K562 (cell line): ENCODE measurements at places on chromosomes 5 and 9.

- no peak for DNase-seq
Observed at GRCh38 chr9:90600029-90600428, 42.6 kb downstream of the DIRAS2 start.

DNA sequence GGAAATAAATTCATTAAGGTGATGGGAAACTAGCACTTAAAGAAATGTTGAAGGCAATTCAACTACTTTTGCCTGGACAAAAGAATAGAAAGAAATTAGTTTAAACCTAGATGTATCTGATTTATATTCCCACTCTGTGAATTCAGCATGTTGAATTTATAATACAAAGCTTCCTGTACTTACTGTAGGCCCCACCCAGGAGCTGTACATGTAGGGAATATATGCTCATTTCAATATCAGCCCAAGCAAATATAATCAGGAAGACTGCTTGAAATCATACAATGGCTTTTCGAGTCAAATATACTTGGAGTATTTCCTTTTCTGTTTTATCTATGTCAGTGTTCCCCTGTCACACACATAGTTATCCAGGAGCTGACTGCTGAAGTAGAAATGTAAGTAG, 102.1 kb downstream of the OTULIN start:
- no peak for DNase-seq

- DNase-seq: no peak
Observed at GRCh38 chr9:83307066-83307724, 231.0 kb downstream of the FRMD3 start.

- no peak for DNase-seq
Observed at GRCh38 chr5:31731710-31732301, 92.9 kb downstream of the PDZD2 start.

GRCh38 chr5:61603211-61603908, 271.3 kb downstream of the ZSWIM6 start:
- DNase-seq: no peak

GRCh38 chr9:94079236-94079635, 5.0 kb upstream of the PTPDC1 start:
- no peak for DNase-seq

GRCh38 chr9:7639471-7639870, 160.1 kb downstream of the DMAC1 start:
- no peak for DNase-seq

GRCh38 chr5:83636156-83636555, 84.5 kb downstream of the HAPLN1 start:
- no peak for DNase-seq

DNA sequence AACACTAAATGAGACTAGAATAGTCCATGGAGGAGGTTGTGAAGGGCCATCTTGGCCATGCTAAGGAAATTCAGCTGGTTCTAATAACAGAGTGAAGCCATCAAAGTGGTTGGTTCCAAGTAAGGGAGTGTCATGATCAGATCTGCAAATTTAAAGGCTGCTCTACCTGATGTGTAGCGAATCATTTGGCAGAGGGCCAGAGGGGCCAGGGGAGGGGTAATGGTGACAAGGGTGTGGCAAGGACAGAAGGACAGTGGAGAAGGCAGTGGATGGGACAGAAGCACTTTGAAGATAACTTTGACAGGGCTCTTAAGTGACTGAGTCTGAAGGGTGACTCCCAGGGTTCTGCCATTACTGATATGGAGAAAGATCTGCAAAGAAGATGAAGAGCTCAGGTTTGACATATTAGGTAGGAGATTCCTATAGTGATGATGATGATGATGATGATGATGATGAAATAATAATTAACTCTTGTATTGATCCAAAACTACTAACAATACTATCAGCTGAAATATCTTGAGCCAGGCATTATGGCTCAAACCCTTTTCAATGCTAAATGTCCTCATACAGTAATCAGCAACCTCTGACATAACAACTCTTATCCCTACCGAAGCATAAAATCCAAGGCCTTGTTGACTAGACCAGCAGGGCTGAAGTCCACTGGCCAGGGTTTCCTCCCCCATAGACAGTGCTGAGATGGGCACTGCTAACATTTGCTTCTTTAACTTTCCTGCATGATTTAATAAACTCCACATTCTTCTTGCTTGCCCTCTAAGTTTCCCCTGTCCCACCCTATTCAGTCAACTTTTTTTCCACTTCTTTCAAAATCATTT, 20.0 kb downstream of the KIAA1191 start:
- DNase-seq: peak; percentile 33

- DNase-seq: no peak
Observed at GRCh38 chr5:161406880-161407279, 139.6 kb downstream of the GABRB2 start.

DNA sequence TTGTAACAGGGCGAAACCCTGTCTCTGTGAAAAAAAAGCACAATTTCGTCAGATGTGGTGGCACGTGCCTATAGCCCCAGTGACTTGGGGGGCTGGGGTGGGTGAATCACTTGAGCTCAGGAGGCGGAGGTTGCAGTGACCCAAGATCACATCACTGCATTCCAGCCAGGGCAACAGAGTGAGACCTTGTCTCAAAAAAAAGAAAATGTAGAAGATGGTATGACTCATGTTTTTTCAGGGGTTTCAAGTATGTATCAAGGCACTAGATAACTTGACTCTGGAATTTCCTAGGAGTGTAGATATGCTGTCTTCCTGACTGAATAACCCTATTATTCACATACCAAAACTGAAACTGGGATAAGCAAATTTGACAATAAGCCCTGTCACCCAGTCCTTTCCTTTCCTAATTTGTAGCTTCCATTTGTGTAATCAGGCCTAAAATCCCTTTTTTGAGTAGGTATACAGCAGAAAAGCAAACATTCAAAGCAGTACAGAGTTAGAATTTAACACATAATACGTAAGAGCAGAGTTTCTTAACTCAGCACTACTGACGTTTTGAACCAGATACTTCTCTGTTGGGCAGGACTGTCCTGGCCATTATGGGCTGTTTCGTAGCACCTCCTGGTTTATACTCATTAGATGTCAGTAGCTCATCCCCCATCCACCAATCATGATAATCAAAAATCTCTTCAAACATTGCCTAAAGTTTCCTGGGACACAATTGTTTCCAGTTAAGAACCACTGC, 17.3 kb upstream of the ANKRD18B start:
- DNase-seq: no peak

GRCh38 chr9:87193151-87193550, 245.8 kb upstream of the GAS1 start:
- no peak for DNase-seq

DNA sequence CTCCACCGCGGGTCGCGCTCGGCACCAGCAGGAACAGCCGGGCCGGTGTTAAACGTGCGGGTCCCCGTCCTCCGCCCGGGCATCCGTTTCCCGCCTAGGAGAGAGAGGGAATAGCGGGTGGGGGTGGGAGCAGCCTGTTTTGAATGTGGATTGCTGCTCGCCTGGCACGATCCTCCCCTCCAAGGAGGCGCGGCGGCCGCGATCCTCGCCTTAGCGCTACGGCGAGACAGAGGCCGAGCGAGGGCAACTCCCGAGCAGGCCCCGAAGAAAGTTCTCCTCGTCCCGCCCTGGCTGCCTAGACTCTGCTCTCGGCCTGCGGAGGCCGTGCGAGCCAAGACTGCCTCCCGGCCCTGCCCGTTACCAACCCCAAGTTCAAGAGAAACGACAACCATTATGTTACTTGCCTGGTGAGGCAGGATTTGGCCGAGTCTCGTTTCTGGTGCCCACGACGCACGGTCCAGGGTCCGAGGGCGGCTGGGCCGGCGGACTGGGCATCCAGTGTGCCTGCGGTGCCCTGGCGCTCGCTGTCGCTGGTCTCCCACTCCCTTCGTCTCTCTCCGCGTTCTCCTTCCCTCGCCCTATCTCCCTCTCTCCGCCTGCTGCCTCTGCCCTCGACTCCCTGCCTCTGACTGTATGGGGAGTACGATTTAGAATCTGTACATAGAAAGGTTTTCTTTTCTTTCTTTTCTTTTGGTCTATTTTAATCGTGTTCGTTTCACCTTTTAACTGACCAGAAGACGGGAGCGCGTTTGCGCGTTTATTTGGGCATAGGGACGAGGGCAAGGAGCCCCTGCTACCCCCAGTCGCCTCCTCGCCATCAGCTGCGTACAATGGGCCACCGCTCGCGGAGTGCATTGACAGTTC, 724 bp downstream of the NR2F1-AS1 start:
- no peak for DNase-seq

DNA sequence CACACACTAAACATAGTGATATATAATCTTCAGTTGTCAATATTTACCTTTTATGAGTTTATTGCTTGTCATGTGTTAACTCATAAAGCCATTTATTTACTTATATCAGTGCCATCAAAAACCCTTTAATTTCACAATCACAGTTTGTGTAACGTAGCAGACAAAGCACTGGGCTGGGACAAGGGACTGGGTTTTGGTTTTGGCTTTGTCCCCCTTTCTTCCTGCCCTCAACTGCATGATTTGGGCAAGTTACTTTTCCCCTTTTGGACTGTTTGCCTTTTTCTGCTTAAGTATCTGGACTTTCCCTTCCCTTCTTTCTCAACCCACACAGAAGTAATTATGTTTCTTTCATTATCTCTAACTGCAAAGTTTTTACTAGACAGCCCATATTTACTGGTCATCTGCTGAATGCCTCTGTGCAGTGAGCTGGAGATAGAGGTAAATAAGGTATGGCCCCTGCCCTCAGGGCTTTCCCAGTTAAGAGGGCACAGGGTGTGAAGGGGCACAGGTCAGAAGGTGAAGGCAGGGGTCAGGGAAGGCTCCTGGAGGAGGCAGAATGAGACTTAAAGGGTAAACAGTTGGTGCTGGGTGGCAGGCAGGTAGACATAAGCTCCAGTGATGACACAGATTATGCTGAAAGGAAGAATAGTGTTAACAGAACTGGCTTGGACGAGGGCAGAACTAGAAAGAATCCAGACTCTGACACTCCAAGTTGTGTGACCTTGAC, 14.8 kb upstream of the NR3C1 start:
- DNase-seq: no peak

DNA sequence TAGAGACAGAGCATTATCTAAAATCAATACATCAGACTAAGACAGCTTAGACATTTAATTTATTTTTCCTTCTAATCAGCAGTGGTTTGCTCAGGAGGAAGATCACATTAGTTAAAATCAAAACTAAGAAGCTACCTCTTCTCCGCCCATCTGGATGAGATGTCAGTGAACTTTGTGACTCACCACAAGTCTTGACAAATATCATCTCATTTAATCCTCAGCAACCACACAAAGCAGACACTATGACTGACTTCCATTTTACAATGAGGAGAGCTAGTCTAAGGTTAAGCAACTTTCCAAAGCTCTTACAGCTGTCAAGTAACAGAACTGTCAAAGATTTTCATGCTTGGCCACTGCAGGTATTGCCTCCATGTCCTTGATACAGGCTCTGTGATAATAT, 289.5 kb downstream of the DEPDC1B start:
- DNase-seq: no peak

GRCh38 chr5:110377943-110378342, 348.5 kb downstream of the TMEM232 start:
- no peak for DNase-seq

GRCh38 chr5:14064841-14065240, 78.3 kb upstream of the TRIO start:
- DNase-seq: no peak

GRCh38 chr9:36985769-36986467, 48.1 kb downstream of the PAX5 start:
- no peak for DNase-seq

GRCh38 chr5:107402434-107403227, 268.1 kb downstream of the EFNA5 start:
- no peak for DNase-seq

DNA sequence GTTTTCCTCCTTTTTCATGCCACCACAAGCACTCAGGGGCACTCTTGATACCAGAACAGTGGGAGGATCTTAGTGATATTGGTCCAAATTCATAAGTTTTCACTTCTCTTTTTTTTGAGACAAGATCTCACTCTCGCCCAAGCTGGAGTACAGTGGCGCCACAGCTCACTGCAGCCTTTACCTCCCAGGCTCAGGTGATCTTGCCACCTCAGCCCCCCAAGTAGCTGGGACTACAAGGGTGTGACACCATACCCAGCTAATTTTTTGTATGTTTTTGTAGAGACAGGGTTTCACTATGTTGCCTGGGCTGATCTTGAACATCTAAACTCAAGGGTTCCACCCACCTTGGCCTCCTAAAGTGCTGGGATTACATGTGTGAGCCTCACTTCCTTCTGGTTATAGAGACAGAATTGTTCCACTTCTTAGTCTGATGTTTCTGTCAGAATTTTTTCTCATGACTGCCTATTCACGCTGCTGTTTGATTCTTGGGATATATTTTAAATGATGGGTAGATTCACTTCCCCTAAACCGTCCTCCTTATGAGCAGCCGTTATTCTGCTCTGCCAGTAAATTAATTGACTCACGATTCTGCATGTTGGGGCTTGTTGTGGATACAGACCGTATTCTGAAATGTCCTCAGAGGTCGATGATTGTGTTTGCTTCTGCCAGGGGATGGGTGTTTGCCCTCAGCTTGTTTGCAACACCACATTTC, 30.8 kb downstream of the MTAP start:
- DNase-seq: no peak

- DNase-seq: no peak
Observed at GRCh38 chr9:106941916-106942315, 79.0 kb downstream of the ZNF462 start.

DNA sequence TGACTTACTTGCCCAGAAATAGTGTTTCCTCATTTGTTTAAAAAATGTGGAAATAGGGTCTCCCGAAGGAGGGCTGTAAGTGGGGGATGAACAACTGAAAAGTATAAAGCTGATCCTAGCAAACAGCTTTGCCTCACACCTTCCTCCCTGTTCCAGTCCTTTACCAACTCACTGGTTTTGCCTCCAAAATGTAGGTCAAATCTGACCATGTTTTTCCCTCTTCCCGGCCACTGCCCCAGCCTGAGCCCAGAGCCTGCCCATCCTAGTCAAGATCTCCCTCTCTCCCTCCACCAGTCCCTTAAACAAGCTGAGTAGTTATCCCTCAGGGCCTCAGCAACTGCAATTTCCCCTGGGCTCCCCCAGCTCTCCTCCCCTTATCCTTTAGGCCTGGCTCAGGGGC, 82.4 kb upstream of the FBXW11 start:
- DNase-seq: no peak
